ENCODE measurements at places on chromosomes 7 and 10. TPM values are rescaled to one million over a fixed set of nuclear protein-coding genes. Genes with fewer than 3 reads are reported as not detected.

DNA sequence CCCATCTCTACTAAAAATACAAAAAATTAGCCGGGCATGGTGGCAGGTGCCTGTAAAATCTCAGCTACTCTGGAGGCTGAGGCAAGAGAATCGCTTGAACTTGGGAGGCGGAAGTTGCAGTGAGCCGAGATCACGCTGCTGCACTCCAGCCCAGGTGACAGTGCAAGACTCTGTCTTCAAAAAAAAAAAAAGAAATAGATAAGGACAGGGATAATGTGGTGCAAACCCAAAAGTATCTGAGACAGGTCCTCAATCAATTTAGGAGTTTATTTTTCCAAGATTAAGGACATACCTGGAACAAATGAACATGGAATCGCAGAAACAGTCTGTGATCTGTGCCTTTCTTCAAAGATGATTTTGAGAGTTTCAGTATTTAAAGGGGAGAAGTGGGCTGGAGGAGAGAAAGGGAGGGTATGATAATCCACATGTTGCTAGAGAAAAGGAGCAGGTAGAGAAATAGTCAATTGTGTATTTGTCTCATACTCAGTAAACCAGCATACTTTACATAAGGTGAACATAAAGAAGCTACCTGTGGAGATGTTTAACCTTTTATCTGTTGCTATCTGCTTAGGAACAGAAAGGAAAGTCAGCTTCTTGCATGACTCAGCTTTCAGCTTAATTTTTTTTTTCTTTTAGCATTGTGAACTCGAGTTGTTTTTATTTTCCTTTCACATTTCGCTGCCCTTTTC, 4.9 kb upstream of the MTPN start:
- DNase-seq: no peak

GRCh38 chr7:116592445-116592844, 67.6 kb downstream of the CAV1 start:
- no peak for DNase-seq

DNA sequence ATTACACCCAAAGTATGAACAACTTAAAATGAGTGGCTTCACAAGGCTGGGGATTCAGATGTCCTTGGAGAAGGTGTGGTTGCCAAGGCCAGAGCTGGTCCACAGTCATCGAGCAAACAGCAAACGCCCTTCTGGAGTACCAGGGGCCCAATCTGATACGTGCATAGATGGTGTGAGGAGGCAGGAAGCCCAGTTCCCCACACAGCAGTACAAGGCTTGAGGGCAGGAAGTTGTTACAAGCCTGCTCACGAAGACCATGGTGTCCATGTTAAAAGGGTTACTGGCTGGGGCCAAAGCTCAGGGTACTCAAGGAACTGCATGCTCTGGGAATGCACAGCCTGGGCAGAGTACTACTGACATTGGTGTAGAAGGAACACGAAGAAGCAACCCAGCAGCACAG, 4.6 kb upstream of the ANKRD26 start:
- DNase-seq: no peak

DNA sequence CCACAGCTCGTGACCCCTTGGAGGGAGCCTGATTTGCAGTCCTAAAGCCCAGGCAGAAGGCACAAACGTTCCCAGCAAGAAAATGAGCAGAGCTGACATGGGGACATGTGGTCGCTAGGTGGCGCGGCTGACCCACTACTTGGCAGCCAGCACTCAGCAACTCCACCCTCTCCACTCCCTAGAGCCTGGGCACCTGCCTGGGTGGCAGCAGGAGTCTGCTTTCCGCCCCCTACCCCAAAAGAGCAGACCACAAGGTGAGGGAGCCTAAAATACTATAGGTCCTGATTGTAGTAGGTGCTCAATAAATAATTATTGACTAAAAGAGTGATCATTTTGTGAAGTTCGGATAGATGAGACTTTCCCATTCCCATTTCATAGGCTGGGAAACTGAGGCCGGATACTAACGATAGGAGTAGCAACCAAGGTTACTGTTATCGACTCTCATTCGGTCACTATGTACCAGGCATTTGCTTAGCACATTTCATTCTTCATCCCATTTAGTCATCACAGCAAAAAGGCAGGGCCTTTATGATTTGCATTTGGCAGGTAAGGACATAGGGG, 57.4 kb downstream of the NEUROG3 start:
- no peak for DNase-seq

DNA sequence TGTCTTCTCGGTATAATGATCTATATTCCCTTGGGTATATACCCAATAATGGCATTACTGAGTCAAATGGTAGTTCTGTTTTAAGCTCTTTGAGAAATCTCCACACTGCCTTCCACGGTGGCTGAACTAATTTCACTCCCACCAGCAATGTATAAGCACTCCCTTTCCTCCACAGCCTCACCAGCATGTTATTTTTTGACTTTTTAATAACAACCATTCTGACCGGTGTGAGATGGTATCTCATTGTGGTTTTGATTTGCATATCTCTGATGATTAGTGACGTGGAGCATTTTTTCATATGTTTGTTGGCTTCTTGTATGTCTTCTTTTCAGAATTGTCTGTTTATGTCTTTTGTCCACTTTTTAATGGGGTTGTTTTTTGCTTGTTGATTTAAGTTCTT, 33.6 kb downstream of the KIAA1217 start:
- no peak for DNase-seq

DNA sequence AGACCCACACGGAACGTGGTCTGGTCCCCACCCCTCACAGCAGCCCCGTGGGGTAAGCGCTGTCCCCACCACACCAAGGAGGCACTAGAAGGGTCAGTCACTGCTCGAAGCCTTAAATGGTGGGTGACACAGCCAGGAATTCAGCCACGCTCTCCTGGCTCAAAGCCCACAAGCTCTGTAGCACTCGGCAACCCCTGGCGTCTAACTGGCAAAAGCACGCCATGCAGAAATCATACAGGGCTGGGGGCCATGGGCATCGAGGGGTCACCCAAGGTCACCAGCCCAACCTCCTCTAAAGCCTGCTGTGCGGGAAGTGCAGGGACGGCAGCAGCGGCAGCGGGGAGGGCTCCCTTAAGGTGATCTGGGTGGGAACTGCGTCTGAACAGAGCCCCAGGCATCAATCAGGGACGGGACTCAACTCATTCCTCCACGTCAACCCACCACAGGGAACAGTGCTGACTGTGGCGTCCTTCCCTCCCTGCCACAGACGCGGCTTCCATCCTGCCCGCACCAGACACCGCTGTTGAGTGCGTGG, 7.8 kb downstream of the GPER1 start:
- no peak for DNase-seq

GRCh38 chr10:82144153-82144552, 269.2 kb downstream of the NRG3 start:
- no peak for DNase-seq

DNA sequence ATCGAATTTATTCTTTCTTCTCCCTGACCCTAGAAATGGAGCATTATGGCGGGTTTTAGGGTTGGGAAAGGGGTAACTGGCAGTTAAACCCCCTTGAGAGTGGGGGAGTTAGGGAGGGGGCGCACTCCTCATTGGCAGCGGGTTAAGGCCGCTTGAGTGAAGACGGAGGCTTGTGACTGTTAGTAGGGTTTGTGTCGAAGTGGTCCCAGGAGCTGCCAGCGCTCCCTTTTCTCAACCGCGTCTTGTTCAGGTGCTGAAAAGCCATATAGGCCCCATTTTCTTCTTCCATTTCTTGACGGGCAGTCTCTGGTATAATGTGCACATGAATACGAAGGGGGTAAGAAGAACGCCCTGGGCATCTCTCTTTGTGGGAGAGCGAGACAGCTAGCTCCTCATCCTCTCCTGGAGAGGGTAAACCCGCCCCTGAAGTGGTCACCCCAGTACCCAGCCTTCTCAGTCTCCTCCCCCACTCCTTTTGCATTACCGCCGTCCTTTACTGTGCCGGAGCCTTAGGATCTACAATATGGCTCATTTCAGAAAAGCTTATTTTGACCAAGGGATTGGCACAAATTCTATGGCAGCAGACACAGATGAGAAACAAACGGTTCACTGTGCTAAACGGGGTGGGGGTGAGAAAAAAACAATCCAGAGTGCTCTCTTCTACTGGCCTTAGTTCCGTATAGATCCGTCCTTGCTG, 836 bp downstream of the KMT2E start:
- DNase-seq: no peak

DNA sequence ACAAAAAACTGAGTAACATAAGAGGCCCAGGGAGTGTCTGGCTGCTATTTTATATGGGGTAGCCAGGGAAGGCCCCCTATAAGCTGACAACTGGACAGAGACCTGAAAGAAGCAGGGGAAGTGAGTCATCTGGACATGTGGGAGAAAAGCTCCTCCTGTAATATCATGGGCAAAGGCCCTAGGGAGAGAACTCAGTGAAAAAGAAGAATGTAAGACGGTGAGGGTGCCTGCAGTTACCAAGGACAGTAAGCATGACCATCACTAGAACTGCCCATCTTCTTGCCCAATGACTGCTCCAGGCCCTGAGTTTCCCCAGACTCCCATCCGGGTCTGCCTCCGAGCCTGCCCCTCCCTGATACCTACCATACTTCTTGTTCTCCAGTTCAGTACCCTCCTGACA, 2.3 kb downstream of the ELMO1 start:
- no peak for DNase-seq

FGFR2 gene
- total RNA-seq: 222 TPM

UTF1 gene
- not detected for total RNA-seq

GPR26 gene
- not detected for total RNA-seq

GRK5 gene
- 9.0 TPM for total RNA-seq

Measured in suprapubic skin (tissue), 4 donors.